Substantia nigra (tissue), 51 donors: ENCODE measurements at places on chromosomes 1 and 21.

DNA sequence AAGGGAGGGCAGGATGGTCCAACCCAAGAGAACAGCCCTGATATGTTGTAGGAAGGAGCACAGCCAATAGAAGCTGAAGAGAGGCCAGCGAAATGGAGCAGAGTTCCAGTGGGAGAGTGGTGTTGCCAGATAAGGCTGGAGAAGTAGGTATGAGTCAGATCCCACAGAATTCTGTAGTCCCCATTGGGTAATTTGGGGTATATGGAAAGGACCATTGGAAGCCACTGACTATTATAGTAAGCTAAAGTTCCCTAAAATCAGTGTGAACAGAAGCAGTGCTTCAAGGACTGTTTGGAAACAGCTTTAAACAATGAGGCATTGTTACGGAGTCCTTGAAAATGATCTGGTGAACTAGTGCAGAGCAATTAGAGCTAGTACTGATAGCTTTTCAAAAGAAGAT lies 63.0 kb downstream of the DISP1 start:
- no peak for DNase-seq

DNA sequence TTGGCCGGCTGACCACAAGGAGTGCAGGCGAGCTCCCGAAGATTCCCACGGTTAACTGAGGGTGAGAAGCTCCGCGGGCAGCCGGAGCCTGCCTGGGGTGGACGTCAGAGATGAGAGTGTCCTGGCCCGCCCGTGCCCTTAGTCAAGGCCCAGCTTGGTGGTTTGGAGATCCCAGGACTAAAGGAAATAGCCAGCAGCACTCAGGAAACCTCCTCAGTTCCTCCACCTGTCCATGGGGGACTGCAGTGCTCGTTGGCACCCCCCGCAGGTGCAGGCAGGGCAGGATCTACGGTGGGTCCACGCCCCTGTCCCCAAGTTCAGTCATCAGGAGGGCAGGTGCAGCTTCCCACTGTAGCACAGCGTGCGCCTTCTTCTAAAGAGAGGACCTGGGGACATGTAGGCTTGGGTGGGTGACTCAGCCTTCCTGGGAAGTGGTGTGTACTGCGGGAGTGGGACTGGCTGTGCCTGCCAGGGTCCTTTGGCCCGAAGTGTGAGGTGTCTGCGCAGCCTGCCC lies 32.5 kb downstream of the SLX9 start:
- no peak for DNase-seq

- no peak for DNase-seq
These were observed 53.8 kb downstream of the PTGER3 start for GRCh38 chr1:70993798-70994197.

DNA sequence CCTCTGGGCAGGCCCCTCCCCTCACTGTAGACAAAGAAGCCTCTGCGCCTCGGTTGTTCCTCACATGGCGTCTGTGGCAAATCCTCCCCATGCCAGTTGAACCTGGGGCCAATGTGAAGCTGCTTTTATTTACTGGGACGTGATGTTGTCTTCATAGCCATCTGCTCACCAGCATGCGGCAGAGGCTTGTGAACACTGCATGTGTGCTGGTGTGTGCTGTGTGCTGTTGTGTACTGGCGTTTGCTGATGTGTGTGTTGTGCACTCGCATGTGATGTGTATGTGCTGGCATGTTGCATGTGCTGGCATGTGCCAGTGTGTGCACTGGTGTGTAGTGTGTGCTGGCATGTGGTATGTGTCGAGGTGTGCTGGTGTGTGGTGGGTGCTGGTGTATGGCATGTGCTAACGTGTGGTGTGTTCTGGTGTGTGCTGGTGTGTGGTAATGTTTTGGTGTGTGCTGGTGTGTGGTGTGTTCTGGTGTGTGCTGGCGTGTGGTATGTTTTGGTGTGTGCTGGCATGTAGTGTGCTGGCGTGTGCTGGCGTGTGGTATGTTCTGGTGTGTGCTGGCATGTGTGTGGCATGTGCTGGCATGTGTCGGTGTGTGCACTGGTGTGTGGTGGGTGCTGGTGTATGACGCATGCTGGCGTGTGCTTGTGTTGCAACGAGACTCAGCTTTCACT lies 37.2 kb upstream of the TRAPPC10 start:
- no peak for DNase-seq
